ENCODE measurements at places on chromosomes 6 and 20.

- no peak for DNase-seq
These were observed 19.3 kb upstream of the HBS1L start for GRCh38 chr6:135073756-135074393.

DNA sequence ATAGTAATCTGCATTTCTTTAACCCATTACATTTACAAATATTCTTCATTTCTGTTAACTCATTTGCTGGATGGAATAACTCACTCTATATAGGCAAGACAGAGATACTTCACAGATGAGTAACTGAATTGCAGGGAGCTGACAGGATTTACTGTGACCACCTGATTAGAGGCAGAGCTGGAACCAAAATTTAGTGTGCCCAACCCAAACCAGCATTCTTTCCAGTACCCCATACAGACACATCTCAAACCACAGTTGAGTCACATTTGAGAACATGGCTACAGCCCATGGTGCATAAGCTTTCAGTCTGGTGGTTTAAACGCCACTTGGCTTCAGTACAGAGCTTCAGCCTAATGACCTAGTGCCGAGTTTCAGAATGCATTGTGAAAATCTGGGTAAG lies 138.4 kb upstream of the TENT5A start:
- DNase-seq = peak; percentile 95

GRCh38 chr6:165119231-165120020 lies 190.0 kb downstream of the C6orf118 start:
- DNase-seq = no peak

DNA sequence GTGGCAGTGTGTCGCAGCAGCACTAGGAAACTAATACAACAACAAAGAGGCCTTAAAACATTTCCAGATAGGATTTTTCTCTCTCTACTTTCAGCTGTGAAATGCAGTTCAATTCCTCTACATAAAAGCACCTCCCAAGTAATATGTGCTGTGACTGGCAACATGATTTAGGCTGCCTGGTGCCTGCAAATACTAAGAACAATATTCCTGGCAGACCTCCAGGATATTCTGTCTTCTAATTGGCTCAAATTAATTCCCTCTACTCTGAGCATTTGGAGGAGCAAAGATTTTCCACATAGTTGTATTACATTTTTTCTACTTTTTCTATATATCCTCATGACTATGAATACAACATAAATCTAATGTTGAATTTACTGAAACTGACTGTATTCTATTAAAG lies 33.2 kb downstream of the SCGN start:
- DNase-seq = no peak

- no peak for DNase-seq
These were observed 166.5 kb downstream of the SMOC2 start for GRCh38 chr6:168607272-168608112.

DNA sequence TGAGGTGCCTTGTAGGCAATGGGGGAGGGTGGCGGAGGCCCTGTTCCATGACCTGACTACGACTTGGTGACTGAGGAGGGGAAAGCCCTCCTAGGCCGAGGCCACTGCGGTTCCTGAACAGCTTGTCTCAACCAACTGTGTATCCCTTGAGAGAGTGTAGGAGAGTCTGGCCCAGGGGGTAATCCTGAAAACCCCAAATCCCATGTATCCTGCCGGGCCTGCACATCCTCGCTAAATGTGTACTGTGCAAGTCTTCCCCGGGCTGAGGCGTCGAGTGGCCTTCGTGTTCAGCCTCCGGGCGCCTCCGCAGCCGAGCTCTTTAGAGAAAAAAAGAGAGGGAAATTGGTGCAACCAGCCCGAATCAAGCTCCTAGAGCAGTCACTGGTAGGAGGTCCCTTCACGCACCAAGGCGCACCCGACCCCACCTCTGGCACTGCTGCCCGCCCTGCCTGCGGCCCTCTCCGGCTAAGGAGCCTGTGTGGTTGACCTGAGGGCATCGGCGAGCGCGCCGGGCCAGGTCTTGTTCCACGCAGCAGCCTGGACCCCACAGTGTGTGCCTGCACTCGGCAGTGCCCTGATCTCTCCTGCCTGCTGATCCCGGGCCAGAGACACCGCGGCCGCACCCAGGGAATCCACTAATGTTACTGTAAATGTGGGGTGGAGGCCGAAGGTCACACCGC lies 7.3 kb downstream of the SIM1 start:
- no peak for DNase-seq

- DNase-seq = peak; percentile 65
These were observed 41.0 kb downstream of the AKIRIN2 start for GRCh38 chr6:87661016-87661415.

GRCh38 chr6:155130161-155130853 lies 133.5 kb upstream of the CLDN20 start:
- no peak for DNase-seq

- no peak for DNase-seq
These were observed 4.8 kb upstream of the STX16 start for GRCh38 chr20:58646257-58646656.

DNA sequence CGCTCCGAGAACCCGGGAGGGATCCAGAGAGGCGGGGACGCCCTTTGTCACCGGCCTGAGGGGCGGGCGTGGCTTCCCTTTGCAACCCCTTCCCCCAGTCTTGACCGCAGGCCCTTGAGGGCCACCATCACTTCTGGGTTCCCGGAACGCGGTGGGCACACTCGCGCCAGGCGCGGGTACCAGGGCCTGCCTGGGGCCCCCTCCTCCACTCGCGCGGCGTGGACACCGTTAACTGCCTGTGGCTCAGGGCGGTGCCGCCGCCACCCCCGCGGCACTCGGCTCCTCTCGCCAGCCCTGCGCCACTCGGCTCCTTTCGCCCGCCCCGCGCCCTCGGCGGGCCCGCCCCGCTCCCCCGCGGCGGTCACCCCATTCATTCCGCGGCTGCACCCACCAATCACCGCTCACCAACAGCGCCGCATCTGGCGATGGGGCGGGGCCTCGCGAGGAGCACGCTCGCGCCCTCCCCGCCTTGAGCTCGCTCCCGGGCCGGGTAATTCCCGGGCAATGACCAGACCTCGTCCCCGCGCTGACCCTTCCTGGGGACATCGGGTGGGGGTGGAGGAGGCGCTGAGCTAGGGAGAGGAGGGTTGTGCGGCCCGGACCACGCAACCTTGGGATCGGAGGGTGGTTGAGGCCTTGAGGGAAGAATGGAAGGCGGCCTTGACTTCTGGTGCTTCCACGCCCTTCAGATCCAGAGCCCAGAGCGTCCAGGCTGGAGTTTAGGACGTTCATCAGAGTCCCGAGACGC lies 10.5 kb upstream of the ELOVL5 start:
- DNase-seq = peak; percentile 97

DNA sequence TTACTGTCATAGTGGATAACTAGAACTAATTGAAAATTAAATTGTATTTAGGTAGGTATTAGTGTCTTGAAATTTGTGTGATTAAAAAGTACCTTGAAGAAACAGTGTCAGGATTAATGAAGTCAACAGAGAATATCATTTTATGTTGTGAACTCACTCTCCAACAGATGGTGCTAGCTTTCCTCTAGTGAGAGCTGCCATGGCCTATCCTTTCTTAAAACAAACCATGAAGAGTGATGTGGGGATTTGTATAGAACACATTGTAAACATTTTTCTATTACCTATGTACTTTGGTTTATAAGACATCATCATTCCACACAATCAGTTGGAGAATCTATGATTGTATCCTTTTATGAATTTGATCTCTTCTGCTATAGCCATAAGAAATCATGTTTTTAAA lies 4.8 kb upstream of the SRSF12 start:
- DNase-seq = peak; percentile 28

DNA sequence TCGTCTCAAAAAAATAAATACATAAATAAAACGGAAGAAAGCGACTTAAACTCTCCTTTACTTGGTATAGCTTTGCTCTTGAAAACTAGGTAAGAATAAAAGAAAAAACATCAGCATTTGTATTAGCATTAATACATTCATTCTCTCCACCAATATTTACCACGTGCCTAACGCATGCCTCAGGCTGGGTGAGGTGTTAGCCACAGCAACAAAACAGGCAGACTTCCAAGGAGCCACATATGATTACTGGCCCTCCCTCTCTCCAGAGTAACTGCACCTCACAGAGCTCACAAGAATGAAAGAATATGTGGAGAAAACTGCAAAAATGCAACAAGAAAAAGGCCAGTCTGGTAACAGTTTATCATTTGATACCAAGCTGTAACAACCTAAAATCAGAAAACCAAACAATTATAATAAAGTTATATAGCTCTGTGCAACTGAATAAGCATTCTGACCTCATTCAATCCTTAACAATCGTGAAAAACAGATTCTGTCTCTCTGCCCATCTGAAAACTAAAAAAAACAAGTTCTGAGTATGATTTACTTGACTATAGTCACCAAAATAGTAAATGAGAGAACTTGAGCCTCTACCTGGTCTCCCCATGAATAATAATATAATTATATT lies 5.2 kb downstream of the NAPB start:
- DNase-seq = peak; percentile 23

- peak; percentile 79 for DNase-seq
These were observed 226.6 kb downstream of the HACE1 start for GRCh38 chr6:104633125-104633524.

DNA sequence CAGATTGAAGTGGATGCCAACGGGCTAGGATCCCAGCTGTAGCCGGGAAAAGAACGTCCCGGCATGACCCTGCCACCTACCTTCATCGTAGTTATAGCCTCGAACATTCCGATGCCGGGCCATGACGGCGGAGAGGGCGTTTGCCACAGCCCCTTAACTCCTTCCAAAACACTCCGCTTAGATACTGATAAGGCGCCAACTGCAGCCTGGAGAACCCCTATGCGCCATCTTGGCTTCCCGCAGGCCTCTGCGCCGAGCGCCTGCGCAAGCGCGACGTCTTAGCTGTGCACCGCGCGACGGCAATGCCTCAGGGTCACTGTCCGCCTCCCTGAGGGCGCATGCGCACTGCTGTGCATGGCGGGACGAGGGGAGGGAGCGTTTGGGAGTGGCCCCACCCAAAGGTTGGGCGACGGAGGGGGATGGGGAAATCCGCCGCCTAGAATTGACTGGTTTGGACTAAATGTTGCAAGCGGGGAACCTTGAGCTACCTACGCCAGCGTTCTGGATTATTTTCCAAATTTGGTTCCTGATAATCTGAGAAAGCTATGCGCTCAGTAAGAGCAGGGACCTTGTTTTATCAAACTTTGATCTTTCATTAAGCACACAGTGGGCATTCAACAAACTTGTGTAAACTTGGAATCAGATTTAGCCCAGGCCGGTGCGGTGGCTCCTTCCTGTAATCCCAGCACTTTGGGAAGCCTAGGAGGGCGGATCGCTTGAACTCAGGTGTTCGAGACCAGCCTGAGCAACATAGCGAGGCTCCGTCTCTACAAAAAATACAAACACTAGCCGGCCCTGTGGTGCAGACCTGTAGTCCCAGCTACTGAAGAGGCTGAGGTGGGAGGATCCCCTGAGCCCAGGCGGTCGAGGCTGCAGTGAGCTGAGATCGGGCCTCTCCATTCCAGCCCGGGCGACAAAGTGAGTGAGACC lies at the start of gene HBS1L:
TSS of gene HBS1L (minus strand) at position 254 of the 930 bp plus-strand sequence. CDS start at position 123, 131 bp downstream.
- peak; percentile 98 for DNase-seq

Data from fibroblast of skin of abdomen (primary cell).